IPS-NIHi11 (cell line): ENCODE measurements at places on chromosomes 4 and X.

- DNase-seq = no peak
These were observed 136.1 kb downstream of the SNCA start for GRCh38 chr4:89700766-89701423.

DNA sequence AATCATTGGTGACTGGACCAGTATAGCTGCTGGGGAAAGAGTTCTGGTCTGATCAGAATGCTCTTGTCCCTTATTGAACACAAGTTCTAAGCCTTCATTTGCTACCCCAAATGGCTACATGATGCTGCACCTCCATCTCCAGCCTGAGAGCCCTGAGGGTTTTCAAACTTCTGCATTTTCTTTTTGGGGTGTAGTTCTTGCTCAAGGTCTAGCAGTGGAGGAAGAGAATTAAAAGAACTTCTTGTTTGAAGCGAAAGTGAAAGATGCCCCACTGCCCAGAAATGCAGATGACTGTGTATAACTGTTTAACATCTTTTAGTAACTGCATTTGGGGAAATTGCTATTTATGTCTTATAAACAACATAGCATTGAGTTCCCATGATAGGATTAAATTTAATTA is 38.5 kb downstream of the LAMTOR3 start:
- DNase-seq = no peak

GRCh38 chr4:147741190-147741788 is 9.4 kb downstream of the ARHGAP10 start:
- DNase-seq = no peak

GRCh38 chrX:50988649-50989048 is 78.1 kb downstream of the BMP15 start:
- peak; percentile 12 for DNase-seq

GRCh38 chrX:124127496-124127895 is 166.0 kb downstream of the STAG2 start:
- DNase-seq = no peak

- no peak for DNase-seq
These were observed 6.5 kb upstream of the DACH2 start for GRCh38 chrX:86141786-86142185.
